Fibroblast of skin of left biceps (primary cell): ENCODE measurements at places on chromosomes 4 and X.
A peak's percentile ranks its signal among the peaks of the same experiment; 100 is the strongest.

- DNase-seq = no peak
These were observed 40.2 kb downstream of the FHDC1 start for GRCh38 chr4:152976212-152976761.

DNA sequence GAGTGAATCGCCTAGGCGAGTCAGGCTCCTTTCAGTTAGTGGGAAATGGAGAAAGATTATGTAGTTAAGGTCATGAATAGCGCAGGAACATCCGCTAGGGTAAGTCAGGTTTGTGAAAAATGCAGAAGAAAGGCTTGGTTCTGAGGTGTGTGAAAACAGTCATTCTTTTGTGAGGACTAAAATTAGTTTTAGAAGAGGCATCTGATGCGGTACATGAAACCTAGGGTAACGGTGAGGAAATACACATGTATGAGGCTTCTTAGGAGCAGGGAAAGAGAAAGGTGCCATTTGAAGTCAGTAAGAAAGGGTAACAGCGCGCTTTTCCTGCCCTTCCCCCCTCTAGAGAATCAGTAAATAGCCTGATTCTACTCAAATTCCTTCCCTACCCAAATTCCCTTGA is 570 bp upstream of the RNF128 start:
- no peak for DNase-seq

GRCh38 chr4:123588631-123589241 is 192.1 kb downstream of the SPRY1 start:
- DNase-seq = no peak

- no peak for DNase-seq
These were observed 24.0 kb downstream of the ABCB7 start for GRCh38 chrX:75131973-75132627.

GRCh38 chrX:103562801-103563200 is 22.5 kb upstream of the TCEAL4 start:
- DNase-seq = no peak

DNA sequence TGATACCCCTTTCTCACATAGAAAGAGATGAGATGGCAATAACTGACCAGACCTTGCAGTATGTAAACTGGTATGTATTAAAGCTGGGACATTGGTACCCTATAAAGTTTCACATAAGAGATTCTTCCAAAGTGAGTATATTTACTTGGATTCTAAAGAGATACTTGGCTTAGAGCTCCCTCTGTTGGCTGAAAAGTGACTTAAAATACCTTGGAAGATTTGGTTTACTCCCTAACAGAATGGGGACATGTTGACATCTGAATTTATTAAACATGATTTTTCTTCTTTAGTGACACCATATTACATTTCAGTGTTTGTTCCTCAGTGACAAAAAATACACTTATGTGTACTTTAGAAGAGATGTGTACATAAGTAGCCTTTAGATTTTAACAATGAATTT is 47.9 kb upstream of the RGN start:
- no peak for DNase-seq

DNA sequence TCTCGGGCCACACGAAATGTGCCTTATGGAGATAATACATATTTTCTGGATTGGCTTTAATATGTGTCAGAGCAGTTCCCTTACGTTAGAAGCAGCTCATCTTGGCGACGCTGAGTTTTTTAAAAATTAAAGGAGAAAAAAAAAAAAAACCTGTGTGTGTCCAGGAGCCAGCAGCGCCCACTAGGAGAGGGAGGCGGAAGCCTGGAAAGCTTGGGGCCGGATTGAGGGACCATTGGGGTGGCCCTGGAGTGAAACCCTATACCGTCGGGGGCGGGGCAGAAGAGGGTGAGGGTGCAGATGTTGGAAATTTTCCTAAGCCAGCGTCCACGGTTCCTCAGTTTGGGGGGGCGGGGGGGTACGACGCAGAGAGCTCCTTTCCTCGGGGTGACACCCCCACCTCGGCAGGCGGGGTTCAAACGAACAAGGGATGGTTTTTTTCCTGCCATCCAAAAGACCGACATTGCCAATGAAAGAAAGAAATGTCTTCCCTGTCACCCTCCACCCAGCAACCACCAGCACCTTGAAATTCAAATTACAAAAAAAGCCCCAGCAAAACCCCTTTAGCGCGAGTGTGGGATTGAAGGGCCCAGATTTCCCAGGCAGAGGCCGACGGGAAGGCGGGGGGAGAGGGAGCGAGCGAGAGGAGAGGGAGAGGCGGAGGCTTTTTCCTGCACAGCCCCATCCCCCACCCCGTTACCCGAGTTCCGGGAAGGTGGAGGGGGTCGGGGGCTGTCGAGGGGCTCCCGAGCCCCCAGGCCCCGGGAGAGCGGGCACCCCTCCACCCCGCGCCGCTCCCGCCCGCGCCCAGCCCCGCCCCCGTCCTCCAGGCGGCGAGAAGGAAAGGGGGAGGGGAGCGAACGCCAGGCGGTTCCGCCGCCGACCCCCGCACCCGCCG is 859 bp downstream of the SMARCA1 start:
- no peak for DNase-seq

GRCh38 chr4:25290490-25291067 is 22.0 kb upstream of the ZCCHC4 start:
- no peak for DNase-seq

DNA sequence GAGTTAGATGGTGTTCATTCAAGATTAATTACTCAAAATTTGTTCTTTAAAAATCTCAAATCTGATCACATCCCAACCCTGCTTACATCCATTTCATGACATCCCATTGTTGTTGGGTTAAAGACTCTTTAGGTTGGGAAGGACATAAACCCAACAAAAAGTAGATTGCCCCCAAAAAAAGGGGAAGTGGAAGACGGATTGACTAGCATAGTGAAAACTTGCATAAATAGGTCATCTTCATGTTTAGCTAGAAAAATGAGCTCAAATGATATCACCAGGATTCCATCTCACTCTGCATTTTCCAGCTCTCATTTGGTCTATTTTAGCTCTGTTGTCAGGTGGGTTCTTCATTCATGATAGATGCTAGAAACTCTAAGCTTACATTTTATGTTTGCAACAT is 18.5 kb upstream of the TET2 start:
- no peak for DNase-seq

DNA sequence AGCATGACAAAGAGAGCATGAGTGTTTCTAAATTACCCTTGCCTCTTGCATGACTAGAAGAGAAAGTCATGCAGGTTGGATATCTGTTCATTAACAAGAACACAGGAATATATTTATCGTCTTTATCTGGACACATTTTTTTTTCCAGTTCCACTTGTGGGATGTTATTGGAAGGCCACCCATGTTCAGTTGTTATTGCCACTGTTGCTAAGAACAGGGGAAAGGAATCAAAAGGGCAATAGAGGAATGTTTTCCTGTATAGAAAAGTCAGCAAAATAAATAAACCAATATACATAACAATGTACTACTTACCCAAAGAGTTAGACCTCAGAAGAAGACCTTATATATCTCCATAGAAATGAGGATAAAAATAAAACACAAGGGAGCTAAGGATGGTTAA is 270.1 kb downstream of the QDPR start:
- DNase-seq = no peak

DNA sequence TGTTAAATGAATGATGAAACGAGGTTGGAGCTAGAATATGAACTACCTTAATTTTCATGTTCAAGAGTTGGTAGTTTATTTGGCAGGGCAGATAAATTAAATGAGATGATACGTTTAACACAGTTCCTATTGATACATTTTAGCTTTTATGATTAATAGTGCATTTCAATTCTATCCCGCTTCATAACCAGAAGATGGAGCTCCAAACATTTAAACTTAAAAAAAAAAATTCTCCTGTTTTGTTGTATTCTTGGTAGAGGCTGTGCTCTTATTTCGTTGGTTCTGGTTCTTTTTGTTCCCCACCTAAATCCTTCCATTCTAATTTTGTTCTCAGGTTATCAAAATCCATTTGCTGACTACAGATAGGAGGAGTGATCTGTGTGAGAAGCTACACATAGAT is 71.8 kb upstream of the PTPN13 start:
- DNase-seq = no peak

GRCh38 chr4:154124539-154125255 is 335.8 kb upstream of the SFRP2 start:
- peak; percentile 62 for DNase-seq

- no peak for DNase-seq
These were observed 2.5 kb downstream of the VBP1 start for GRCh38 chrX:155218777-155219176.

- DNase-seq = no peak
These were observed 903.4 kb downstream of the TECRL start for GRCh38 chr4:63505714-63506460.

DNA sequence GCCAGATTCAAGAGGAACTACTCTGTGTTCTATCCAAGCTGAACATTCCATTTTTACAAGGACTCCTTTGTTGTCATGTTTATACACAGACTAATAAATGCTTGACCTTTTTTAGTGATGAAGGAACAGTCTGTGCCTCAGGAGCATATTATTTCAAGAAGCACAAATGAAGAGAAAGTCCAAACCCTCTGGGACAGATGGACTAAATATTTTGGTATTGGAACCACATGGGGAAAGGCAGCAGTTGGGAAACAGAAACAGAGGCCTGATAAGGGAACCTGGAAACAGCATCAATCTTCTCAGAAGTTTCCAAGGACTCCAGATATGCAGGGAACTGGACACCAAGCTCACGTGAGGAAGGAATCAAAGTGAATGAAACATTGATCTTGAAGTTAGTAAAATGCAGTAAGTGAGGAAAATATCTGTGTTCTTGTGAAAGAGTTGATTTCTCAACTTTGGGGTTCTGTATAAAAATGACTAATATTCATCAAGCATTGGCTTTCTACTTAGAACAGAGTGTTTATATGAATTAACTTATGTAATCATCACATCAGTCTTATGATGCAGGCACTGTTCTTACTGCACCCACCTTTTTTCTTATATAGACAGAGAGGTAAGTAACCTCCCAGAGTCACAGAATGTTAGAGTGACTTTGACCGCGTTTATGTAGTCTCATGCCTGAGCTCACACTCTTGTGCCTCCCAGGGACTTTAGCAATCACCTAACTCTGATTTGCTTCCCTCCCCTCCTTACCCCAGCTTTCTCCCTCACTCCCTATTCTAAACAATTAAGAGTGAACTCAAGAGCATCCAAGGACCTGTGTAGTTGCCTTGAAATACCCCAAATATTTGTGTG is 148.9 kb upstream of the JADE1 start:
- no peak for DNase-seq

DNA sequence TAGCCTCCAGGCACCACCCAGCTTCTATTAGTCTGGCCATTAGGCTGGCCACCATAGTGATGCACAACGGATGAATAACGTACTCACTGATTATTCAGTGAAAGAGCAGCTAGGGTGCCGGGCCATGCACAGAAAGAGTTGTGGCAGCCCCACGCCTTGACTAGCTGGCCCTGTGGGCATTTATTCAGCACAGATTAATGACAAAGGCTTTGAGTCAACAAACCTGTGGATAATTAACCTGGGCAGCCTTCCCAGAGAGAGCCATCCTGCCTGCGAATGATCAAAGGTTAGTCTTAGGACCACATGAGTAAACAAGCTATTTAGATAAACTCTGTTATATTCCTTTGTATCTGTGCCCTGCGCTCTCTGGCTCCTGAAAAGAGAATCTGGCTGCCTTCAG is 37.2 kb downstream of the MAP9 start:
- DNase-seq = no peak

GRCh38 chr4:123193802-123194367 is 202.7 kb upstream of the SPRY1 start:
- DNase-seq = no peak
